ENCODE measurements at places on chromosomes 1 and 21.

DNA sequence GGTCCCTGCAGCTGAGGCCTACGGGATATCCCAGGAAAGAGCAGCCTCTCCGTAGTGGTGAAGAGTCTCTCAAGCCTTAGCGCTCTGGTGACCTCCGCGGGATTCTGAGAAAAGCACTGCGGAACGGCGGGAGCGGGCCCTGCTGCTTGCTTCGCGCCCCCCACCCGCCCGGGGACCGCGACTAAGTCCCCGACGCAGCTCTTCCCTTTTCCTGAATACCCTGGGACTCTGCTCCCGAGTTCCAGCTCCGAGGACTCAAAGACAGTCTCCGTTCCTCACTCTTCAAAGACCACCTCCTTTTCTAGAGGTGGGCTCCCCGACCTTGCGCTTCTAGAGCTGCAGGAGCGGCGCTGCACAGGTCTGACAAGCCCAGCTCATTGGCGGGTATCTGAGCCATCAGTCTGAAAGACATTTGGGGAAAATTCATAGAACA is 3.6 kb upstream of the PRRX1 start:
- no peak for DNase-seq

DNA sequence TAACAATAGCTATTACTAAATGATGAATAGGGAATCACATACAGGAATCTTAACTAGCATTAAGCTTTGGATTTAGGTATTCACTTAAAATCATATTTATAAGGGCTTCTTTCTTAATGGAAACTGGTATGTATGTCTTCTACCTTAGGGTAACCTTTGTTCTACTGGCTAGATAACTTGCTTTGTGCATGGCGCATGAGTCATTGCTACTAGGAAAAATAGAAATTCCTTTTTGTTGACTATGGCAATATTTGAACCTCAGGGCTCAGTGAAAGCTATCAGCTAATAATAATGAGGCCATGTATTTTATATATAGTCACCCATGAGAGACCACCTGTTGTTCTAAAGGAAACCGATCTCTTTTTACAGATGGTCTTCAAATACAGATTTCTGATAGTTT is 72.5 kb downstream of the RPS6KC1 start:
- no peak for DNase-seq

GRCh38 chr1:96416111-96416595 is 305.4 kb upstream of the PTBP2 start:
- no peak for DNase-seq

DNA sequence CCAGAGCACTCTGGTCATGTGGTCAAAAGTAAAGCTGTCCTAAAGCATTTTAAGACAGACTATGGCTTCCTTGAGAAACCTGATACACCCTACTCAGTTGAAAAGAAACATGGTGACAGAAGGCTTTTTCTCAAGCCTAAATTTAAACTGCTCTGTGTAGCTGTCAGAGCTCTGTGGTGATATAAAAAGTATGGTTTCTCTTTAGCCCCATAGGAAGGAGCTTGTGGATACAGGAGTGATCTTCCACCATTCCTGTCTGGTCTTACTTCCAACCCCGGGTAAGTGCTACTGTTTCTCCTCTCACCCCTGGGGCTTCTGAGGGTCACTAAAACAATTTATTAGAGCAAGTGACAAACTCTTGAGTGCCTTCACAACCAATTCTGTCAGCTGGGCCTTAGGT is 8.5 kb downstream of the TP53BP2 start:
- DNase-seq = no peak

DNA sequence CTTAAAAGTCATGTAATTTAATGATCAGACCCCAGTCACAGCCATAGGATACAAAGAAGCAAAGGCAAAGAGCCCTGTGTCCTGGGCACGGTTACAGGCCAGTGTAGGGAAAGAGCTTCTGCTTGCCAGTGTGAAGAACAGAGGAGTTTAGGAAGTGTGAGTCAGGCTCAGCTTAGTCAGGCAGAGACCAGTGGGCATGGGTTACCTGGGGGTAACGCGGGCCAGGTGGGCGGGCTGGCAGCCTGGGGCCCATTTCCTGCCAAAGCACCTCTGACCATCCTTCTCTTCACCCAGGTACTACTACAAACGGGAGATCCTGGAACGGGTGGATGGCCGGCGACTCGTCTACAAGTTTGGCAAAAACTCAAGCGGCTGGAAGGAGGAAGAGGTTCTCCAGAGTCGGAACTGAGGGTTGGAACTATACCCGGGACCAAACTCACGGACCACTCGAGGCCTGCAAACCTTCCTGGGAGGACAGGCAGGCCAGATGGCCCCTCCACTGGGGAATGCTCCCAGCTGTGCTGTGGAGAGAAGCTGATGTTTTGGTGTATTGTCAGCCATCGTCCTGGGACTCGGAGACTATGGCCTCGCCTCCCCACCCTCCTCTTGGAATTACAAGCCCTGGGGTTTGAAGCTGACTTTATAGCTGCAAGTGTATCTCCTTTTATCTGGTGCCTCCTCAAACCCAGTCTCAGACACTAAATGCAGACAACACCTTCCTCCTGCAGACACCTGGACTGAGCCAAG is 4.7 kb downstream of the ELF3 start:
- no peak for DNase-seq

Measured in activated CD8-positive, alpha-beta memory T cell treated with anti-CD3 and anti-CD28 coated beads for 48 hours (primary cell).